ENCODE measurements at places on chromosomes 13 and 19. TPM values are rescaled to one million over a fixed set of nuclear protein-coding genes. Genes with fewer than 3 reads are reported as not detected.

NCAN gene
- not detected for total RNA-seq

BSG gene
- total RNA-seq: 1,928 TPM

ERCC5 gene
- 25.7 TPM for total RNA-seq

DACH1 gene
- 2.9 TPM for total RNA-seq

ZNF628 gene
- total RNA-seq: 4.7 TPM

MEIS3 gene
- 3.1 TPM for total RNA-seq

ACER1 gene
- not detected for total RNA-seq

BSPH1 gene
- not detected for total RNA-seq

DNA sequence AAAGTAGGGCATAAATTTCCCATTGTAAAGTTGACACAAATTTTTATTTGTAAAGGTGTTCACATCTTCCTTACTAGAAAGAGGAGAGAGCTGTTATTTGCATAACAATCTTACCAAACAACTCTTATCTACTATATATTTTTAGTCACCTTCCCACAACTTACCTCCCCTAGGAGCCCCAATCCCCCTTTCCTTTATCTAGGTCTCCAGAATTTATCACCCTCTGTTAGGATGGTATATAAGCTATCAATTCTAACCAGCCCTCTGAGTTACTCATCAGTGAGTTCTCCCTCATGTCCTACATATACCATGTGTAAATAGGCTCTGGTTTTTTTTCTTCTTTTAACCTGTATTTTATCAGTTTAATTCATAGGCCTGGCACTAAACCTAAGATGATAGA is 62.2 kb downstream of the DCT start:
- no peak for DNase-seq

GRCh38 chr19:17737690-17738153 is 13.6 kb upstream of the FCHO1 start:
- no peak for DNase-seq

GRCh38 chr13:99085139-99085807 is 107.4 kb upstream of the DOCK9 start:
- no peak for DNase-seq

GRCh38 chr19:4347521-4347920 is 4.2 kb downstream of the MPND start:
- DNase-seq: no peak

GRCh38 chr13:29497137-29497654 is 98.3 kb downstream of the SLC7A1 start:
- DNase-seq: peak; percentile 88

- no peak for DNase-seq
Measured at GRCh38 chr13:97018029-97018819, 23.9 kb upstream of the OXGR1 start.

GRCh38 chr13:30809787-30810186 is 74.4 kb downstream of the ALOX5AP start:
- no peak for DNase-seq

GRCh38 chr19:29079356-29080032 is 133.5 kb downstream of the UQCRFS1 start:
- DNase-seq: no peak

DNA sequence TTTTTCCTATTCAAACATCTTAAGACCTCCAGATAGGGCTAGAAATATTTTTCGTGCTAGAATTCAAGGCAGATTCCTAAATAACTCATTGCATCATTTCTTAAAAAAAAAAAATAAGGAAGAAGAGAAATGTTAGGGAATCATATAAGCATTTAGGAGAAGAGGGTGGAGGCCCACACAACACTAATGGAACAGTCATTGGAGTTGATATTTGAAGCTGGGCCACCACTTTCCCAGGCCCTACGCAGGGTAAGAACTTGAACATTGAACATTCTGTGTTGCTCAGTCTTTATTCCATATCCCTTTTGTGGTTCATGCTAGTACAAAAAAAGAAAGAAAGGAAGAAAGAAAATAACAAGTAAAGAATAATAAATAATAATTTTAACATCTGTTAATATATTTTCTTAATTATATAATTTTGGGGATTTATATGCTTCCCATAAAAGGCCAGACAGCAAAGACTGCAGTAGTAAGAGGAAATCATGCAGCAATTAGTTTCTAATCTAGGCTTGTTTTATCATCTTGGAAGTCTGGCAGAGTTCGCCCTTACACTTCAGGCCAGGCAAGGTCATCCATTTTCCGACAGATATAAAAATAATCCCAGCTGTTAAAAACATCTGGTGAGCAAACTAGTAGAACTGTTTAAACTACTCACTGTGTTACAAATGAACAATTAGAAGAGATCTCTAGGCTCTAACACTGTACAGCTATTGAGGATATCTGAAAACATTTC is 127.7 kb downstream of the FRY start:
- no peak for DNase-seq

DNA sequence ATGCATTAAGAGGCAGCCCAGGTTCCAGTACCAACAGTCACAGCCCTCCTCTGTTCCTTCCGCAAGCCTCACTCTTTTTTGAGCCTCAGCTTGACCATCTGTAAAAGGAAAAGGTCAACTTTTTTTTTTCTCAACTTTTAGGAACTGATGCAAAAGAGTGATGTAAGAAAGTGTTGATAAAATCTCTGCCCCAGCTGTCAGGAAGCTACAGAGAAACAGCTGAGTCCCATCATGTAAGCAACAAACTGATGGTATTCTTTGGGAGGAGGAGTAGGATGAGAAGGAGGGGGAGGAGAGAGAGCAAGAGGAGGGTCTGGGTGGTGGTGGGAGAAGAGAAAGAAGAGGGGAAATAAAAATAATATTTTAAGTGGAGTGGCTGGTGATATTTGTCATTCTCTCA is 233.9 kb upstream of the TSHZ3 start:
- no peak for DNase-seq

- no peak for DNase-seq
Measured at GRCh38 chr19:53586277-53586691, 45.5 kb upstream of the DPRX start.

- DNase-seq: no peak
Measured at GRCh38 chr19:14021474-14021873, 6.5 kb upstream of the RLN3 start.

DNA sequence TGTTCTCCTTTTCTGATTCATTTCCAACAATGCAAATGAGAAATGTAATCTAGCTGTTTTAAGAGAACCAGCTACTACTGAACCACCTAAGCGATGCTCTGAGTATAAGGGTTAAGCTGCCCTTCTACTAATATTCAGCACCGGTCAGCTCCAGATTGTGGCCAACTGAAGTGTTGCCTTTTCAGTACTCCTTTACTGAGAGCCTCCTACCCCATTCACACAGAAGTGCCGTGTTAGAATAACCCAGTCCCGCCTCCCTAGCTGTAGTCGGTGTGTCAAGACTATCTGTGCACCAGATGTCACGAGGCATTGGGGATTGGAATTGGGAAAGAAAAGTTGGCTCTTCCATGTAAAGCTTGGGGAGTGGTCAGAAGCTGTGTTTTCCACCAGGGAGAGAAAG is 45.4 kb downstream of the FAM124A start:
- DNase-seq: no peak

DNA sequence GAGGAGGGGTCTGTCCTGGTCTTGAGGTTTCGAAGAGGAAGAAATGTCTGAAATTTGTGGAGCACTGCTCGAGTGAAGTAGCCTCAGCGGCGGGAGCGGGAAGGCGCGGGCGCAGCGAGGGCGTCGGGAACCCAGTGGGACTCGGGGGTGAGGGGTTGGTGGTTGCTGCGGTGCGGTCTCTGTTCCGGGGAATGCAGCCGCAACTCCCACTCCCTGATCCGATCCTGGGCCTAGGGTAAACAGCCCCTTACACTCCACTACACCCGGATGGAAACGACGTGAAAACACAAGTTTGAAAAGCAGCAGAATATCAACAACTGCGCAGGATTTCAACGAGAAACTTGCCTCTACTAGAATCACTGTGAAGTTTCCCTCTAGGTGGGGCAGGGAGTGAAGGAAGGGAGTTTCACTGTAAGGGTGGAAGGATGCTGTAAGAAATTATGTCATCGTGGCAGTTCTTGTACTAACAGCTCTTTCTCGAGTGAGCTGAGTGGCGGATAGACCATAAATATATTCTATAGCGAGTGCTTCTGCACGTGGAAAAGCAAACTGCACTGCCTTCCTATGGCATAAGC is 2.0 kb upstream of the KLF12 start:
- peak; percentile 47 for DNase-seq

GRCh38 chr13:59801107-59801880 is 362.4 kb downstream of the DIAPH3 start:
- DNase-seq: no peak

- no peak for DNase-seq
Measured at GRCh38 chr19:29815231-29815630, 3.4 kb downstream of the CCNE1 start.
